Aortic smooth muscle cell (primary cell): ENCODE measurements at places on chromosomes 7 and 10. TPM values are rescaled to one million over a fixed set of nuclear protein-coding genes. Genes with fewer than 3 reads are reported as not detected.

DDIT4 gene
- total RNA-seq, result 58.4 and 110 TPM in 2 replicates

CLIP2 gene
- total RNA-seq, result 52.5 and 56.9 TPM in 2 replicates

MNX1 gene
- total RNA-seq, result not detected in 2 replicates

WNT8B gene
- total RNA-seq, result not detected in 2 replicates

PIP gene
- total RNA-seq, result not detected in 2 replicates

AKR1C4 gene
- not detected in 2 replicates for total RNA-seq

SFRP5 gene
- not detected in 2 replicates for total RNA-seq

MEOX2 gene
- 18.0 and 31.4 TPM in 2 replicates for total RNA-seq

PKD1L1 gene
- total RNA-seq, result 0.13 and 0.25 TPM in 2 replicates

SPDYE18 gene
- total RNA-seq, result 0.26 and 0.56 TPM in 2 replicates

ANK3 gene
- 317 and 464 TPM in 2 replicates for total RNA-seq

NPFFR1 gene
- total RNA-seq, result under 0.01 TPM in 1 of 2 replicates, not detected in the other

CRYGN gene
- 0.12 and 0.13 TPM in 2 replicates for total RNA-seq

FAM131B gene
- 1.6 and 2.0 TPM in 2 replicates for total RNA-seq

SLC26A3 gene
- not detected in 2 replicates for total RNA-seq

TAC1 gene
- not detected in 2 replicates for total RNA-seq

GRID2IP gene
- total RNA-seq, result not detected in 2 replicates

CALML3 gene
- not detected in 2 replicates for total RNA-seq

DHTKD1 gene
- total RNA-seq, result 21.1 and 22.6 TPM in 2 replicates
